ENCODE measurements at places on chromosomes 2 and 18. TPM values are rescaled to one million over a fixed set of nuclear protein-coding genes. Genes with fewer than 3 reads are reported as not detected.

Gene PARD6G
- total RNA-seq = 7.1 TPM

Gene SERPINB13
- under 0.01 TPM for total RNA-seq

Gene SLC38A11
- 1.7 TPM for total RNA-seq

Gene RAX
- total RNA-seq = not detected

Gene MEIS1
- 11.1 TPM for total RNA-seq

Gene SKOR2
- total RNA-seq = not detected

Gene ELOA2
- total RNA-seq = not detected

Gene SLC5A6
- 18.7 TPM for total RNA-seq

Measured in temporal lobe (tissue), 4 donors.